ENCODE measurements at places on chromosomes 5 and 9. TPM values are rescaled to one million over a fixed set of nuclear protein-coding genes. Genes with fewer than 3 reads are reported as not detected.

DNA sequence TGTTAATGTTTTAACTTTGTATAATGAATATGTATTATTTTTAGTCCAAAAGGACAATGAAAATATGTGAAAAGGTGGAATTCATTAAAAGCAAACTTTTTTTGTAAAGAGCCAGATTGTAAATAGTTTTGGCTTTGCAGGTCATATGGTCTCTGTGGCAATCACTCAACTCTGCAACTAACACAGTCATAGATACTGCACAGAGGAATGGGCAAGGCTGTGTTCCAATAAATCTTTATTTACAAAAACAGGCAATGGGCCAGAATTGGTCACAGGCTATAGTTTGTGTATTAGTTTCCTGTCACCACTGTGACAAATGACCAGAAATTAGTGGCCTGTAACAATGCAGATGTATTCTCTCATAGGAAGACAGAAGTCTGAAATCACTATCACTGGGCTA, 125.4 kb upstream of the PTCH1 start:
- no peak for DNase-seq

SYNPO gene
- 3.7 TPM for total RNA-seq

DNA sequence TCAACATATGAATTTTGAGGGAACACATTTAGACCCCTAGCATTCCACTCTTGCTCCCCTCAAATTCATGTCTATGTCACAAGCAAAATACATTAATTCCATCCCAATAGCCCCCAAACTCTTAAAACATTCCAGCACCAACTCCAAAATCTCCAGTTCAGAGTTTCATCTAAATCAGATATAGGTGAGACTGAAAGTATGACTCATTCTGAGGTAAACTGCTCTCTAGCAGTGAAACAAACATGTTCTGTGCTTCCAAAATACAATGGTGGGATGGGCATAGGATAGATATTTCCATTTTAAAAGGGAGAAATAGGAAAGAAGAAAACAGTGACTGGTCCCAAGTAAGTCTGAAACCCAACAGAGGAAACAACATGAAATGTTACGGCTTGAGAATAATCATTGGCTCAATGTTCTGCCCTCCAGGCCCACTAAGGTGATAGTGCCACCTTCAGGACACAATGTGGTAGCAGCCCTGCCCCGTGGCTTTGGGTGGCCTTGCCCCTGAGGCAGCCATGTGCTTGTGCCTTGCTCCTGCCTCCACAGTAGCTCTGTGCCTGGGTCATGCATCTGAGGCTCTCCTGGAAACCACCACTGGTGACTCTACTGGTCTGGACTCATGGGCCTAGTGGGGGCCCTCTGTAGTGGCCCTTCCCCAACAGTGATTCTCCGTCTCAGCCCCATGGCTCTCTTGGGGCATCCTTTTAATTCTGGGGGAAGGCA, 36.4 kb upstream of the IPPK start:
- DNase-seq = no peak

- DNase-seq = no peak
These were observed 51.5 kb upstream of the MAP3K1 start for GRCh38 chr5:56763711-56764466.

GRCh38 chr5:167626341-167627123, 664.9 kb upstream of the WWC1 start:
- DNase-seq = no peak

DNA sequence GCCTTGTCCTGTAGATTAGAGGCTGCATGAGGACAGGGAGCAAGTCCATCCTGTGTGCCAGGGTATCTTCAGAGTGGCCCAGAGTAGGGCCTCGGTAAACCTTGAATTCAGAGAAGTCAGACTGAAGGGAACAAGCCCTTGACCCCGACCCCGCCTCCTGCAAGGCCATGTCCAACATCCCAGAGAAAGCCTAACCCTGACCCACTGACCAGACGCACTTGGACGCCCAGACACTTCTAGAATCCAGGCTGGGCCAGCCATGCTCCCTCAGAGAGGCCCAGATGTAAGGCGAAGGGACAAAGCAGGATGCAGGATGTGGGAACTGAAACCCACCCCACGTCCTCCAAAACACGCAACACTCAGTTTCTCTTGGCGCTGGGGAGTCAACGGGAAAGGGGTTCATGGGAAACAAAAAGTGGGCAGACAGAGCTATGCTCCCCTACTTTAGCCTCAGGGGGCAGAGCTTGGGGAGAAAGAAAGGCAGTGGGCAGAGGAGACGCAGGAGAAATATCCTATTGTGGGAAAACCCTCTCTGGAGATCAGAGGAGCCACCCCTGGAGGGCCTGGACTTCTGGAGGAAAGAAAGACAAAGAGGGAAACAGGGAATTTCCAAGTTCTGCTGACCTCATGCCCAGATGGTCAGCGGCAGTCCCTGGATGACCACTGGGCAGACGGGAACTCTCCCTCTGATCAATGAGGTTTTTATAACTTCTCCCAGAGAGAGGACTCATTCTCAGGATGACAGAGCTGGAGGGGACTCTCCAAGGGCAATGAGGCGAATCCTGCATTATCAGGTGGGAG, 13.0 kb downstream of the TNIP1 start:
- no peak for DNase-seq

DNA sequence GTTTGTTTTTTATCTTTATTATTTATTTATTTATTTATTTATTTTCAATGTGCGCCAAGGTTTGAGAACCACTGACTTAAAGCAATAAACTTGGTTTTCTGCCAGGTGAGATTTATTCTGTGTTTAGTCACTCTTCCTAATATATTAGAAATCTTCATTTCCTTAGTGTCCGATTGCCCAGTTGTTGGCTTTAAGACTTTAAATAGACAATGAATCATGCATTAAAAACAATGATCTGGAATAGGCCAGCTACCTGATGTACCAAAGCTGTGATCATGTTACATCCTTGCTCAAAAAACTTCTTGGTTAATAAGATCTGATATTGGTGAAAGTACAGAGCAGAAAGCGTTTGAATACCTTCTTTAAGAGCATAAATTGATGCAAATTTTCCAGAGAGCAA, 52.1 kb upstream of the ERBIN start:
- no peak for DNase-seq

DNA sequence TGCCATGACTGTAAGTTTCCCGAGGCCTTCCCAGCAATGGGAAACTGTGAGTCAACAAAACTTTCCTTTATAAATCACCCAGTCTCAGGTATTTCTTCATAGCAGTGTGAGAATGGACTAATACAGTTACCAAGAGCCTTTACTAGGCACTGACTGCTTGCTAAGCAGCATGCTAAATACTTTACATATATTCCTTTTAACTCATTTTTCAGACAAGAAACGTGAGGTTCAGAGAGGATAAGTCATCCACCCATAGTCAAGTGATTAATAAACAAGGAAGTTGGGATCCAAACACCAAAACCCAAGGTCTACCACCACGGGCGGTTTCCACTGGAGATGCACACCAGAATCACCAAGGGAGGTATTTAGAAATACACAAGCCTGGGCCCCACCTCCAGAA, 50.8 kb downstream of the GABBR2 start:
- DNase-seq = no peak

CCL28 gene
- total RNA-seq = 5.5 TPM

ARSI gene
- not detected for total RNA-seq

SPATA31C2 gene
- total RNA-seq = not detected

FAM153A gene
- not detected for total RNA-seq

DNA sequence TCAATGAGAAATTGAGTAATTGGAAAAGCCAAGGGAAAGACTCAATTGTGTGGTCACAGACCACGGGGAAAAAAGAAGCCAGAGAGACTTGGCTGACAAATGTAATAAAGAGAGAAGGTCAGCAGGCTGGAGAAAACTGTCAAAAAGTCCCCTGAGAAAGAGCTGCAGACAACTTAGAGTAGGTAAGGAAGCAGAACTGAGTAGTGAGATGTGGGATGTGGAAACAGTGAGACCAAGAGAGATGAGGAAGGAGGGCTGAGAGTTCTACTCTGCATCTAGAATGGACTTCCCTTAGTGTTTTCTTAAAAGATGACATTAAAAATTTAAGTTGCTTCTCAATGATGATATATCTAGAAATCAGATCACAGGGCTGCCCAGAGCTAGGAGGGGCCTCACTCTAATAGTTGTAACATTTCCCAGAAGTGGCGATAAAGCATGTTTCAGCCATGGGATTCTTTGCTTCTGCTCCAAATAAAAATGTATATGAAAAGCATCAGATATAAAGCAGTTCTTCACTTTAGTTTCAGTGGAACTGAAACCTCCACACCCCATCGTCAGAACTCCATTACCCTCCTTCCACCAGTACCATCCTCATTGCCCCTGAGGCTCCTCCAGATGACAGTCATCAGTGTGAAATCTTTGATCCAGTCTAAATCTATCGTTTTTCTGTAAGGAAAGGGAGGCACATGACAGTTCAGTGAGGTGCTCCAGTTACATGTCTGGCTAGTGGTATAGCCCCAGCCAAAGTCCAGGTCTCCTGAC, 80.6 kb downstream of the SPEF2 start:
- DNase-seq = no peak

ANKRD34B gene
- not detected for total RNA-seq

GRCh38 chr5:22938362-22938761, 85.2 kb upstream of the CDH12 start:
- DNase-seq = no peak

FAM221B gene
- not detected for total RNA-seq

- peak; percentile 76 for DNase-seq
These were observed 1.1 kb upstream of the TENT4A start for GRCh38 chr5:6712142-6712576.

Data from stomach (tissue), 19 donors.